Fibroblast of lung (primary cell): ENCODE measurements at places on chromosomes 16 and 17.

DNA sequence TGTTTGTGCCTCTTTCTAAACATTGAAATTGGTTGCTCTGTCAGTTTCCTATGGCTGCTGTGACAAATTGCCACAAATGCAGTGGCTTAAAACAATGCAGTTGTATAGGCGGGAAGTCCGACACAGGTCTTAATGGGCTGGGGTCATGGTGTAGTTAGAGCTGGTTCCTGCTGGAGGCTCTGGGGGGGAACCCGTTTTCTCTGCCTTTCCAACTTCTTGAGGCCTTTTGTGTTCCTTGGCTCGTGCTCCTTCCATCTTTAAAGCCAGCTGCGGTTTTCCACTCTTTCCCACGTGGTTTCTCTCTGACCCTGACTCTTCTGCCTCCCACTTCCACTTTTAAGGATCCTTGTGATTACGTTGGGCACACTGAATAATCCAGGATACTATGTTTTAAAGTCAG, 12.5 kb downstream of the EPN2 start:
- DNase-seq: peak; percentile 79

DNA sequence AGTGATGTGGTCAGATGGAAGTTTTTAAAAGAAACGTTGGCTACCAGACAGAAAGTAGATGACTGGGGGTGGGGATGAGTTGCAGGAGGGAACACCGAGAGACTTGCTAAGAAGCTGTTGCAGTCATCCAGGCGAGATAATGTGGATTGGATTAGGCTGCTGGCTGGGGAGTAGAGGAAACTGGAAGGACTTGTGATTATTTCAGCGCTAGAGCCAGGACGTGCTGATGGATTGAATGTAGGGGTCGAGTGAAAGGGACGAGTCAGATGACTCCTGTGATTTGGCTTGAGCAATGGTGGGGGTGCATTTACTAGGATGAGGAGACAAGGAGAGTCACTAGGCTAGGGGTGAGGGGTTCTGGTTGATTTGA, 88.5 kb downstream of the CLEC16A start:
- DNase-seq: peak; percentile 97

DNA sequence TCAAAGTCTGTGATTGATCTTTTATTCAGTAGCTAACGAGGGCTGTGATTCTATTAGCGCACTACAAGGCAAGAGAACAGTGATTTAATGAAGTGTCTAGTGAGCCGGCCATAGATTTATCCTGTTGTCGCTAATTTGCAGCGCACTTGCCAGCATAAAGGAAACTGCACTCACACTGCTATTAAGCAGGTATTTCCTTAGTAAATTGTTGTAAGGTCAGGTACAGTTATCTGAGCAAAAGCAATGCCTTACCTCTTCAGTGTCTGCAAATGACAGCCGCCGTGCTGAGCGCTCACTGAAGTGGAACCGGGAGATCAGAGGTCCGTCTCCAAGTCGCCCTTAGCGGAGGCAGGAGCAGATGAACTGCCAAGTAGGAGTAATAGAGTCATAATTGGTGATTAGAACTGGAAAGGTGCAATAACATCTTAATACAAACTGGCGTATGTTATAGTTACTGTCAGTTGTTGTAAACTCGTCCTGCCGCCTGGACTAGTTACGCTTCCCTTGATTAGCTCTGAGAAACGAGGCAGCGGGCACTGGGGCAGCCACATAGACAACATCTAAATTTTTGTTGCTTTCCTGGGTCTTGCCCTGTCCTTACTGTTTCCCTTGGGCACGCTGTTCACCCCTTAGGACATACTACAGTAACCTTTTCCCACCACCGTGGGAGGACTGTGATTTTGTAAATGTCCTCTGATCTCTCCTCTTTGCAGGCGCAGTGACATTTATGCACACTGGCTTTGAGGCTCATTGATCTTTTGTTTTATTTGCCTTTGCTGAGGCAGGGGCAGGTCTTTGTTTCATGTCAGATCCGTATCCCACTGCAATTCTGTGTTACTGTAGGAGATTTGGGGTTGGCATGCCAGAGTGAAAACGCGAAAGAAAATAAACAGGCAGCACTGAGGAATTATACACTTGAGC, 363.1 kb downstream of the WWOX start:
- DNase-seq: no peak

DNA sequence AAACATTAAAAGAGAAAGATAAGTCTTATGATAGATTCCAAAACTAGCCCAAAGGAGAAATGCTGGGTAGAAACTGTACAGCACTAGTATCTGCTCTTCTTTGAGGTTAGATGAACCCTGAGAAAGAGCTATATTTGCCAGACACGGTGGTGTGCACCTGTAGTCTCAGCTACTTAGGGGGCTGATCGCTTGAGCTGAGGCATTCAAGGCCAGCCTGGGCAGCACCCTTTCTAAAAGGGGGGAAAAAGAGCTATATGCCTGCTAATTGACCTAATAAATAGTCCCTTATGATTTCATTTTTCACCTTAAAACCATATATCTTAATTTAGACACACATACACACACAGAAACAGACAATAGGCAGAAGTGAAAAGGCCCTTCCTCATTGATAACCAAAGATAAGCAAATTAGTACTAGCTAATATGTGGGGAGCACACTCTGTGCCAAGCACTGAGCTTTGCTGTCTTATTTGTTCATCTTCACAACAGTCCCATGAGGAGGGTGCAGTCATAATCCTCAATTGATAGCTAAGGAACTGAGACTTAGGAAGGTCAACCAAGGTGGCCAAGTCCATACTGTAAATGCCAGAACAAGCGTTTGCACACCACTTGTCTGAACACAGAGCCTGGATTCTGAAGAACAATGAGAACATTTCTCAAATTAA, 56.6 kb upstream of the NLK start:
- DNase-seq: no peak

DNA sequence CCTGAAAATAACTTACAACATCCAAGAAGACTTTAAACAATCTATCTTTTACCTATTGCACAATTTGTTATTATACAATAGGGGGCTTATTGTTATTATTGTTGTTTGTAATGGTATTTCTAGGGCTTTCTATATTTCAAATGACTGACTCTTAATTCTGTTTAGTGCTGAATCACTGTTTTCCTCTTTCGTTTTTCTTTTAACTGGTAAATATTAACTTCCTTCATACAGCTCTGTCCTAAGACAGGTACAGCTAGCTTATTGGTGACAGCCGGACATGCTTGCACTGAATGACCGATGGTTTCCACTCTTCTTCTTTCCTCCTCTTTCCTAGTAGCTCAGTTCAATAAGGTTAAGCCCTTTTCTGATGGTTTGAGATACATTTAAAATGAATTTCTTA, 11.6 kb downstream of the KRTAP9-7 start:
- DNase-seq: no peak

DNA sequence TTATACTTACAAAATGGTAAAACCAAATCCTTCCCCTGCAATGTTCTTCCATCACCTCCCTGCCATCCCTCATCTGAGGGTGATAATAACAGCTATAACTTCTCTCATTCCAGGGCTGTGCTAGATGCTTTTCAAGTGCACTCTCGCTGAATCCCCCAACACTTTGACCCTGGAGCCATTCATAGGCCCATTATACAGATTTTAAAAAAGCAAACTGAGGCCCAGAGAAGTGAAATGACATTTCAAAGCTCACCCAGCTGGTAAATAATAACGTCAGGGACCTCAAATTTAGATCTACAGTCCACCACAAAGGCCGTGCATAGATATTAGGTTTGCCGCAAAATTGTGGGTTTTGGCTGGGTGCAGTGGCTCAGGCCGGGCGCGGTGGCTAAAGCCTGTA, 378.8 kb downstream of the SLC39A11 start:
- no peak for DNase-seq

- no peak for DNase-seq
Measured at GRCh38 chr16:12589676-12590075, 214.0 kb downstream of the CPPED1 start.

GRCh38 chr17:41750862-41751261, 16.4 kb upstream of the HAP1 start:
- no peak for DNase-seq
